ENCODE measurements at places on chromosomes 2 and 18.

DNA sequence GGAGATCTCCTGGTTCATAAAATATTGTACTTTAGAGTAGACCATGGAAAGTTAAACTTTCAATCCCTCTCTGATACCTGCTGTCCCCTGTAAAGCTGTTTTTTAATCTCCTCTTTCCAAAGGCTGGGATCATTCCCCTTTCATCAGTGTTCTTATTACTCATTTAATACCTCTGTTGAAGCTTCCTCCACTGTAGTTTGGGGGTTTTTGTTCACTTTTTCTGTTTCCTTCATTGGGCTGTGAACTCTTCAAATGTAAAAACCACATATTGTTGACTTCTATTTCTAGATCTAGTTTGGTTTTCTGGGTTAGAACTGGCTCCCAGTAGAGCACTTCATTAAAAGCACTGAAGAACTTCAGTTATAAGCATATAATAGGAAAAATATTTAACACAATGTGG, 598.1 kb downstream of the RNF144A start:
- no peak for DNase-seq

- DNase-seq: no peak
These were observed 139.5 kb upstream of the LRATD1 start for GRCh38 chr2:14492920-14493503.

- no peak for DNase-seq
These were observed 398 bp downstream of the INPP5D start for GRCh38 chr2:233060501-233060979.

GRCh38 chr2:72116081-72116533, 31.6 kb downstream of the CYP26B1 start:
- no peak for DNase-seq

GRCh38 chr2:17911491-17912260, 33.2 kb downstream of the KCNS3 start:
- DNase-seq: no peak

DNA sequence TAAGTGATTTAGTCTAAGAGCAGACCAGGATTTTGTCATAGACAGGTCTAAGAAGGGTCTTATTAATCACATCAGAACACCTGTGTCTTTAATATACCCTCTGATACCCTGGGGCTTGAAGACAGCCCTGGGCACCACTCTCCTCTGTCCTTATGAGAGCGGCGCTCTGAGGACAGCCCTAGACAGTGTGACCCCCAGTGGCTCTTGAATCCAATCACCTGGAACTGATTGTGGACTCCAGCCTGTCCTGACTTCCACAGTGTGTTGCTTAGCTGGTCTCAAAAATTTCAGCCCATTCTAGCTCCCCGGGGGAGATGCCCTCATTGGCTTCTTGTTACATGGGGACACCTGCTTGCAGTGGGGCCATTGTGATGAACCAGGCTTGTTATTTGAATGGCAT, 195.8 kb upstream of the SMAD2 start:
- no peak for DNase-seq

DNA sequence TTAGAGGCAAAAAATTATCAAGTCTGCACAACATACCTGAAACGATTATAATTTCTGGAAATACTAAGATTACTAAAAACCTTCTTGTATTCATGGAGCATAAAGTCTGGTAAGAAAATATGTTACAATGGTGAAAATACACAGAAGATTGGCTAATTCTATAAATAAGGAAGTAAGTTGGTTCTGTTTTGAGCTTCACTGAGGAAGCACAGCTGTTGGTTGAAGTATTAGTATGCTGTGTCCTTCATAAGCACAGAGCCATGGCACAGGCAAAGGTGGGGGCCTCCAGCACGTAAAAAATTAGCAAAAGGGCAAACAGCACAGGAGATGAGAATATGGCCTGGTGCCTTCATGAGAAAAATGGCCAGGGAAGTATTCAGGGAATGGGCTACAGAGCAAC, 40.4 kb upstream of the ANKRD62 start:
- no peak for DNase-seq

DNA sequence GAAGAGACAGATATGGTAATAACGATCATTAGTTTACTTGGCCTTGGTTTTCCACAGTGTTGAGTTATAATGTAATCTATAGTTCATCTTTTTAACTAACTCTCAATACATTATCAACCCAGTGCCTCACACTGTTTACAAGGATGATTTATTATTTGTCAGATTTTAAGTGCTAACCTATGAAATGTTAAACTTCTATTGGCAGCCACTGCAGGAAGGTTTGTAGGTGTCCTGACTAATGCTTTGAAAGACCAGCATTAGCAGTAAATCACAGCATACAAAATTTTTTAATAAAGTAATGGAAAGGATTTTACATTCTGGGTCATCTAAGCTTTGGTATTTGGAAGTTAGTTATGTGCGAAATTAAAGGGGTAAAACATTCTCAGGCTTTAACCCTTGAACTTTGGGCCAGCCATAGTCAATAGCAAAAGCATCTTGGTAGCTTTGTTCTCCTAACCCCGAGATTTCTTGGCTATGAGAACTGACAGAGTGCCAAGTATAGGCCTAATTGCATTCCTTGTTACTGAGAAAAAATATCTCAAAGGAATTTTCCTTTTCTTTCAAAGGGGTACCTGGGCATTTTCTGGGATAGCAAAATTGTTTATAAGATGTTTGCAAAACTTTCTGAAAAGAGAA, 30.6 kb downstream of the SPATS2L start:
- DNase-seq: no peak
